Hematopoietic multipotent progenitor cell treated with erythropoietin and hydrocortisone succinate and interleukin-3 and kit ligand, for 17 days (in vitro differentiated cells): ENCODE measurements at places on chromosomes 3 and 15.

GRCh38 chr3:23620638-23621015, 185.1 kb upstream of the UBE2E1 start:
- DNase-seq, result no peak

DNA sequence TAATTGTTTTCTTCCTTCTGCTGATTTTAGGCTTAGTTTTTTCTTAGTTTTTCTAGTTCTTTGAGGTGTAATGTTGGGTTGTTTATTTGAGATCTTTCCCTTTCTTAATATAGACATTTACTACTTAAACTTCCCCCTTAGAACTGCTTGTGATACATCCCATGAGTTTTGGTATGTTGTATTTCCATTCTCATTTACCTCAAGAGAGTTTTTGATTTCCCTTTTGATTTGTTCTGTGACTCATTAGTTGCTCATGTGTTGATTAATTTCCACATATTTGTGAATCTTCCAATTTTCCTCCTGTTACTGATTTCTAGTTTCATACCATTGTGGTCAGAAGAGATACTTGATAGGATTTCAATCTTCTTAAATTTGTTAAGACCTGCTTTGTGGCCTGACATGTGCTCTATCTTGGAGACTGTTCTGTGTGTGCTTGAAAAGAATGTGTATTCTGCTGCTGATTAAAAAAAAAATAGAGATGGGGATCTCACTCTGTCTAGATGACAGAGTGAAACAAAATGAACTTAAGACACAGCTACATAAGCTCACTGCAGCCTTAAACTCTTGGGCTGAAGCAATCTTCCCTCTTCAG, 22.3 kb downstream of the GRM2 start:
- no peak for DNase-seq

- DNase-seq, result no peak
Measured at GRCh38 chr3:69226071-69226470, 103.7 kb upstream of the LMOD3 start.

DNA sequence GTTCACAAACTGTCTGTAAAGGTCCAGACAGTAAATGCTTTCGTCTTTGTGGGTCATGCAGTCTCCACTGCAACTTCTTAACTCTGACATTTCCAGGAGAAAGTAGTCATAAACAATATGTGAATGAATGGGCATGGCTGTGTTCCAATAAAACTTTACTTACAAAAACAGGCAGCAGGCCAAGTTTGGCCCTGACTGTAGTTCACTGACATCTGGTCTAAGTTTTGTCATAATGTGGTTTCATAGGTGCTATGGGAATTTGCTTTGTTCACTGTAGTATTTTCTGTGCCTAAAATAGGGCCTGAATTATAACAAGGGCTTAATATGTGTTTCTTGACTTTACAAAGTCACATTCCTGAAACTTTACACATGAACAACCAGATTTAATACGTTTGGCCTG, 186.0 kb upstream of the KBTBD8 start:
- no peak for DNase-seq

DNA sequence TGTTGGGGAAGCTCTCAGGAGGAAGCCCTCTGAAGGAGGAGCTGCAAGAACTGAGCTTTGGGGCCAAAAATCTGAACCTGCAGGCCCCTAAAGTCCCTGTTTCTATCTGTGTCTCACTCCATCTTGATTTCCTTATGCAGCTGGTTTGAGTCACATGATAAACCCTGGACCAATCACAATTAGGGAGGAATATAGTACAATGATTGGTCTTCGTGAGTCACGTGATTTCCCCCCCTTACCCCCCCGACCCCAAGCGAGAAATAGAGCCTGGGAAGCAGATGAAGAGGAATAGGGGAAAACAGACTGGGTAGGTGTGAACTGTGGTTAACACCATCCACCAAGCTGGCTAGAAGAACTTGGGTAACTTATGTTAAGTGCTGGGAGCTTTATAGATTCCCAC, 12.9 kb downstream of the CRABP1 start:
- no peak for DNase-seq

- no peak for DNase-seq
Measured at GRCh38 chr15:81337241-81337640, 13.3 kb upstream of the STARD5 start.

DNA sequence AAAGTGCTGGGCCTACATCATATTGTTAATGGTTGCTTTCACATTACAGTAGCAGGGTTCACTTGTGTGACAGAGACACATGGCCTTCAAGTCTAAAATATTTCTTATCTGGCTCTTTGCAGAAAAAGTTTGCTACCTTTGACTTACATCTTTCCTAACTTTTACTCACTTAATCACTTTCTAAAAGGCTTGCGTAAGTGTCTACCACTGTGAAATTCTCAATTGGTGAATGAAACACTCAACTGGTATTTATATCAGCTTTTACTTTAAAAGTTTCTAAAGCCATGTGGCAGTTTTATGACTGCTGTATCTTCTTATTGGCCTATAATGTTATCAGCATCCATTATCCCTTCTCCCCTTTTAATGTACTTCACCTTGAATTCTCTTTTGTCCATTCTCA, 554.5 kb downstream of the ZIC1 start:
- no peak for DNase-seq

DNA sequence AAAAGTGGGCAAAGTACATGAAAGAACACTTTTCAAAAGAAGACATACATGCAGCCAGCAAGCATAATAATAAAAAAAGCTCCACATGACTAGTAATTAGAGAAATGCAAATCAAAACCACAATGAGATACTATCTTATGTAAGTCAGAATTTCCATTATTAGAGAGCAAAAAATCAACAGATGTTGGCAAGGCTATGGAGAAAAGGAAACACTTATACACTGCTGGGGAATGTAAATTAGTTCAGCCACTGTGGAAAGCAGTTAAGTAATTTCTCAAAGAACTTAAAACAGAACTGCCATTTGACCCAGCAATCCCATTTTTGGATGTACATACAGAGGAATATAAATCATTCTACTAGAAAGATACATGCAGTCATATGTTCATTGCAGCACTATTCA, 360.7 kb downstream of the NSUN3 start:
- DNase-seq, result no peak

- DNase-seq, result no peak
Measured at GRCh38 chr15:83304861-83305703, 20.6 kb upstream of the BNC1 start.

DNA sequence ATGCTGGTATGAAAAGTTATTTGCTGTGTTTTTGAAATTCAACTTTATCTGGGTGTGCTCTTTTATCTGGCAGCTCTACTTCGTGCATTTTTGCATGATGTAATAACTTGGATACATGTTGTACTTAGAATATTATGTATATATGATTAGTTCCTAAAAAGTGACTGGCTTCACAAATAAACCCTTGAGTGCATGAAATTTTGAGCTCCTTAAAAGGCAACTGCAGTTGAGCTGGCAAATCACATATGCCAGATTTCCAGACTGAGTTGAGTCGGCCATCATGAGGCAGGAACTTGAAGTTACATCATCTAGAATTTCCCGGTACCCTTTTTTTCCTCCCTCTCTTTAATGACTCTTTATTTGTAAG, 162.5 kb downstream of the FNDC3B start:
- no peak for DNase-seq

DNA sequence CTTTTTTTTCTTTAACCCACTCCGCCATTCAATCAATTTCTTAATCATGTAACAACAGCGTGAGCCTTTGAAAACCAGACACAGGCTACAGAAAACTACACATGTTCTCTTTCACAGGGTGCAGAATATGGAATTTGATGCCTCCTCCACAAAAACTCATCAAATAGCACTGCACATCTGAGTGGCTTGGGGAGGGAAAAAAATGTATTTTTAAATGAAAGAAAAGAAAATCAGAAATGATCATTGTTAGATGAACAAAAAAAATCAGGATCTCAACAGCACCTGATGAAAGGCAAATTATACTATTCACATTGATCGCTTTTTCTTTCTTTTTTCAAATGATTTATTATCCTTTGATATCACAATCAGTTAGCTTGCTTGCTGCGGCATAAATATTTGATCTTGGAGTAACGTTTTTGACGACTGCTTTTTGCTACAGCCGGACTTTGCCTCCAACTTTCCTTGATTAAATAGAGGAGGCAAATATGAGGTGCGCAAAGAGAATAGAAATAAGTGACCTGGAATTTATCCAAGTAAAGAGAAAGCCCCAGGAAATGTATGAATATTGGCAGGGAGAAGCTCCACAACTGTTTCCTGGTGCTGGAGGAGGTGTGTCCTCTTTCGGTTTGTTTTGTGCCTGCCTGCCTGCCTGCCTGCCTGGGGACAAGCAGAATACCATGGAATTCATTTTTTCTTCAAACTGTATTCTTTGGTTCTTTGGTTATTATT, 63.1 kb downstream of the EDEM1 start:
- DNase-seq, result no peak

DNA sequence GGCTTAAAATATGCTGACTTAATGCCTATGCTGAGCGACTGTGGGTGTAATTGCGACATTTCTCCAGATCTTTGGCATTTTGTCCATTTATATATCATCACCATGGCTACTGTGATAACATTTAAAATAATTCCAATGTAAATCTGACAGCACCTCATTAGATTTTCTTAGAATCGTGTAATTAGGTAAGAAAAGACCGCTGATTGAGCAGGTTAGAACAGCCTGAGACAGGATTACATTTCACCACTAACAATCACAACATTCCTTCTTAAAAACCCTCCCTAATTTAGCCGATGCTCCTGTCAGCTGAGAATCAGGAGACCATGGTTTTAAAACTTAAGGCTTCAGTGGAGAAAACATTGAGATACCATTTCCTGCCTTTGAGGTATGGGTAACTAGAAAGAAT, 455.3 kb upstream of the PDZRN3 start:
- DNase-seq, result no peak

DNA sequence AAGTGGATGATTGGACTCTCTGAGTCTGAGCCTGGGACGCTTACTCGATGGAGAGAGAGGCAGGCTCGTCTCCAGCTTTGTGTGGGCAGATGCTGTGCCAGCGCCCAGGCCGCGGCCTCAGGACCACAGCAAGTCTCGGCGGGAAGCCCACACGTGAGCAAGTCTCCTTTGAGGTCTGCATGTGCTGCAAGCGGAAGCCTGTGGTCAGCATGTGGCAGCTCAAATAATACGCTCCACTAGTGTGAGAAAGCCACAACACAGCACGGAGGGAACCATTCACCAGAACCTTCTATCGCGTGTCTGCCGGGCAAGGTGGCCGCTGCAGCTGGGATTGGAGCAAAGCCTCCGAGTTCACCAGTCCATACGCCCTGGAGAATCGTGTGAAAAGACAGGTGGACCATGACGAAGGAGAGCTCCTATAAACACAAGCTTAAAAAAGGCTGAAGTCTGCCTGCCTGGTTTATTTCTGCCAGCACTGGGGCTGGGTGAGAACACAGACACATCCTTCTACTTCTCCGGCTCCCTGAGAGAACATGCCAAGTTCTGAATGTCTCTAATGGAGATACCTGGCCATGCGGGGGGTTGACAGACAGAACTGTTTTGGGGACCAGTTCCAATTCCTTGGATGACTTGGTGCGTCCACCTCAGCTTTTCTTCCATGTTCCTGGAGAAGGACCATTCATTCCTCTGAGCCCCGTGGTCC, 82.0 kb upstream of the LRIG1 start:
- DNase-seq, result no peak

- DNase-seq, result no peak
Measured at GRCh38 chr15:68574046-68574445, 4.7 kb upstream of the CORO2B start.

GRCh38 chr3:46132565-46132964, 75.5 kb downstream of the CCR1 start:
- DNase-seq, result no peak

DNA sequence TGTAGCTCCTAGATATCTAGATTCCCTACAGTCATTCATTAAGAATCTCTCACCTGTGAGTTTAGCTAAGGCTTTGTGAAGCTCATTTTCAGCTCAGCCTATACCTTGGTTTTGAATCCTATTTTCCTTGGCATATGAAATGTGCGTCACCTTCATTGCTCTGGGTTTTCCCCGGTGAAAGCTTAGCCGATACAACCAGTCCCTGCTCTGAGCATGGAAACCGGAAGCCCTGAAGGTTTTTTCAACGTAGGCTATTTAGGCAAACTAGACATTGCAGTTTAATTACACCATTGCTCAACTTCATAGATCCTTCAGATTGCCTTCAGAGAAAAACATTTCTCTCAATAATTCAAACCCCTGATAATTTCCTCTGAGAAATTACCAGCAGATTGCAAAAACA, 206.8 kb upstream of the TPRG1 start:
- DNase-seq, result no peak

DNA sequence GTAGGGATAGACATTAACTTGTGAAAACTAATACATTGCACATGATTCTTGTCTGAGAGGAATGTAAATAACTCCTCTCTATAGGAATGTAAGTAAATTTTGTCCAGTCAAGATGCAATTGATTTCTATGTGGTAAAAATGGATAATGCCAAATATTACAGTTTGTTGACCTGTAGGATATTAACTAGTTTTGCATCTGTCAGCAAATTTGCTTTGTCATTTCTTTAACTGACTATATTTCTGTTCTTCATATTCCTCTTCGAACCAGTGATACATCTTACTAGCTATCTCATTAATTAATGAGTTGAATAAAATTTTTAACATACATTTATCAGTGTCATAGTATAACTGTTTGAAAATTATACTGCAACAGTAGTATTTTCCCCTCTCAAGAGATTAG, 80.4 kb downstream of the EDEM1 start:
- DNase-seq, result no peak

DNA sequence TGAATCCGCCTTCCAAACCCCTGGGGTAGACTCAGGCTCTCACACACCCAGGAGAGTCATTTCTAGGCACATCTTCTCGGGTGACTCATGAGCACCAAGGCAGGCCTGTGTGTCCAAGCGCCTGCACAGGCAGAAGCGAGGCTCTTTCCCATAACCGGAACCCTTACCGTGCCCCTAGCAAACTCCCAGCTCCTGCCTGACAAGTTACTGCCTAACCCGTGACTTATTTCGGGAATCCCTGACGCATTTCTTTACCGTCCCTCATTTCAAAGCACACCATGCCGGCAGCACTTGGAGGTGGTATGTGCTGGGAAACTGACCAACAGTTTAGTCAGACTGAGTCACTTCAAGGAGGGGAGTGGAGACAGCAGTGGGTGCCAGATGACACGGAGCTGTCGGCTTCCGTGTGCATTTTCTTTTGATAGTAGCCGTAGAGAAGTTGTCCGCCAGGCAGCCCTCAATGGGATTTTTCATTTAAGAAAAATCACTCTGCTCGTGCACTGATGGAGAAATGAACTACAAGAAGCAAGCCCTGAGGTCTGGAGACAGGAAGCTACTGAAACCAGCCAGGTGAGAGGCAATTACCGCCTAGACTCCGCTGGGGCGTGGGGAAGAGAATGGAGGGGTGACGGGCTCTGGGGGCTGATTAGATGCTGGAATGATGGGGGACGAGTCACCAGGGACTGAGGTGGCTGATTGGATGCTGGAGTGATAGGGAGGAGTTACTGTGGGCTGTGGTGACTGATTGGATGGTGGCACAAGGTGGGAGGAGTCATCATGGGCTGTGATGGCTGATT, 17.3 kb upstream of the HRH1 start:
- DNase-seq, result no peak

- DNase-seq, result no peak
Measured at GRCh38 chr3:100080573-100080972, 33.7 kb downstream of the FILIP1L start.

DNA sequence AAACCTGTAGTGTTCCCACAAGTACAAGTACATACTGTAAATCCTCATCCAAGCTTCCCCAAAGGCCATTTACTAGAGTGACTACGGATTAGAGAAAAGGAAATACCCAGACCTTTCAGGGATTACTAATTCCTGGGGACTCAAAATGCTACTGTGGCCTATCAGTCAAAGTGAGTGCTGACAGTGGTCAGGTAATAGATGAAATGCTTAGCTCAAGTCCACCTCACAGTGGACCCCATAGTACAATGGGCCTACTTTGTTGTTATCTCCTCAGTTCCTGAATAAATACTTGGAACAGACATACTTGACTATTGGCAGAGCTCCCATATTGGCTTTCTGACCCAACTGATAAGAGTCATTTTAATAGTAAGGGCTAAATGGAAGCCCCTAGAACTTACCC, 61.6 kb downstream of the MAP4 start:
- DNase-seq, result no peak
